Dermis blood vessel endothelial cell (primary cell): ENCODE measurements at places on chromosomes 4 and X. TPM values are rescaled to one million over a fixed set of nuclear protein-coding genes. Genes with fewer than 3 reads are reported as not detected.

DNA sequence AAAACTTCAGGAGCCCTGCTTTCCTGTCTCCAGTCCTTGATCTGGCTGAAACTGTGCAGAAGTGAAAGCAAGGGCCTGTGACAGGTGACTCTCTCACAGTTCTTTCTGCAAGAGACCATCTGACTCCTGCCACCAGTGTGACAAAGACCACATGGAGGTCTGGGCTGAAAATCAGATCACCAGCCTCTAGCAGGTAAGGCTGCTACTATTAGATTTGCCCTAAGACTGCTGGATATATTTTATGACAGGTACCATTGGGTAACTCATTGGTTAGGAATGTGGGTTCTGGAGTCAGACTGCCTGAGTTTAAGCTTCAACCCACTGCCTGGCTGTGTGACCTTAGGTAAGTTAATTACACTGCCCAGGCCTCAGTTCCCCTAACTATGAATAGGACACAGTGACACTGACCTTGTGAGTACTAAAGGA is 163.3 kb upstream of the SLC7A11 start:
- peak; percentile 9 for DNase-seq

DNA sequence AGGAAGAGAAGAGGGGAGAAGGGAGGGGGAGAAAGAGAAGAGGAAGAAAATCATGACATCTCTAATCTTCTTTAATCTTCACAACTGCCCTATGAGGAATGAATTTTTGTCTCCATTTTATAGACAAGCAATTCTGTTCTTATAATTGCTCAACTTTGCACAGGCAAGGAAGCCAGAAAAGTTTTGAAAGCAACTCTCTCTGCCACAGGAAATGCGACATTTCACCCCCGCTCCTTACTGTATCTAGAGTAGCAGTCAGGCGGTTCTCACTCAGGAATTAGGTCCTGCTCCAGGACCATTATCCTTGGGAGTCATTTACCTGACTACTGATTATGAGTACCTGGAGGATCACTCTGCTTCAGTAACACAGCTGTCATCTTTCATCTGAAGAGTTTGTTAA is 69.2 kb upstream of the FAM9A start:
- DNase-seq, result no peak

DNA sequence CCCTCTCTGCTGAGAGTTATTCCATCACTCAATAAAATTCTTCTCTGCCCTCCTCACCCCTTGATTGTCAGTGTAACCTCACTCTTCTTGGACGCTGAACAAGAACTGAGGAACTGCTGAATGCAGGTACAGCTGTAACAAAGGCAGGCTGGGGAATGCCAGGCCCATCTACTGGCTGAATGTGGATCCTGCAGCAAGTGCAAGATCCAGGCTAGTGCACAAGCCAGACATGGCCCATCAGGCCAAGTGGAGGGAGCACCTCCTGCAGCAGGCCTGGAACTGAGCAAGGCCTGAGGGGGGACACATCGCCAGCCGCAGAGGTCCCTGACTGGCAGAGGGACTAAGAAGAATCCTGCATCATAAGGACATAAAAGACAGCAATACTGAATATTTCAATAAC is 411.8 kb upstream of the PCDH10 start:
- no peak for DNase-seq

GRCh38 chrX:1582686-1583437 is 8.5 kb upstream of the AKAP17A start:
- peak; percentile 64 for DNase-seq

DNA sequence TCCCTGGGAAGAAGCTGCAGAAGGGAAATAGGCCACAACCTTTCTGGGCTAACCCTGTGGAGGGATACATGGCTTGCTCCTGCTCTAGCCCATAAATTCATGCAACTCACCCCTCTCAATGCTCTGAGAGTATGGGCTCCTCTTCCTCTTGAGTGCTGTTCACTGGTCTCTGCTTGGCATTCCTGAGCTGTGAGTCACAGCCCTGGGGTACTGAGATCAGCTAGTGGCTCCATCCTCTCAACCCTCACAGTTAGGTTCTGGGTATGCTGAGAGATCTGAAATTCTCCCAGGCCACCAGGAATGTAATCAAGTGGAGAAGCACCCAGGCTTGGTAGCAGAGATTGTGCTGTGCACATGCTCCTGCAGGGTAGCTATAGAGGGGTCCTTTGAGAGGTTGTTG is 60.6 kb upstream of the SPANXN2 start:
- DNase-seq, result no peak

ETDB gene
- total RNA-seq, result not detected in 2 replicates

ARHGAP36 gene
- not detected in 2 replicates for total RNA-seq

GAGE1 gene
- total RNA-seq, result not detected in 2 replicates

MSX1 gene
- 3.7 and 9.0 TPM in 2 replicates for total RNA-seq
